ENCODE measurements at places on chromosomes 11 and 22. TPM values are rescaled to one million over a fixed set of nuclear protein-coding genes. Genes with fewer than 3 reads are reported as not detected.

- DNase-seq, result no peak
- H3K27ac ChIP-seq, result no peak overlapping the region
- H3K27me3 ChIP-seq, result no peaks in the 10 kb centered on the region
- no peak overlapping the region for H3K4me3 ChIP-seq
- peaks cover 20% of the 10 kb centered on the region for H3K36me3 ChIP-seq
Measured at GRCh38 chr11:76495019-76495418, 50.2 kb downstream of the EMSY start.

DNA sequence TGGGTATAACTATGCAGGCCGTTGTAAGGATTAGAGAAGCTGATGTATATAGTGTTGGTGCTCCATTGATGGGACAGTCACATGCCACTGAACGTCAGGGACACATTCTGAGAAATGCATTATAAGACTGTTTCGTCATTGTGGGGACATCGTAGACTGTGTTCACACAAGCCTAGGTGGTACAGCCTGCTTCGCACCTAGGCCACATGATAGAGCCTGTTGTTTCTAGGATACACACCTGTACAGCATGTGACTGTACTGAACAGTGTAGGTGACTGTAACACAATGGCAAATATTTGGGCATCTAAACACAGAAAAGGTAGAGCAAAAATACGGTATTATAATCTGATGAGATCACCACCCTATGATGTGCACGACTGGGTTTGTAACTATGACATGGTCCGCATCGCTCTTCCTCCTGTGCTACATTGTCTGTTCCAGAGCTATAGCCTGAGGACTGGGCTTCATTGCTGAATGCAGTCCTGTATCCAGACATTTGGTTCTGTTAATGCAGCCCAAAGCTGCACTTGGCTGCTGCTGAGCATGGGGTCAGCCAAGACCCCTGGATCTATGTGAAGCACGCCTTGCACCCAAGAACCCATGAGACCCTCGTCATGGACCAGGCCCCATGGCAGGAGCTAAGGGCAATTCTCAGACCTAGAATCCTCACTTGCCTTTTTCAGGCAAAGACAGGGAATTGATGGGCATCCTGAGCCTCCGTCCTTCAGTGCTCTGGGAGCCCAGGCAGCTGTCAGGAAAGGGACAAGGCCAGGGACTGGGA is 51.1 kb upstream of the THY1 start:
- no peaks in the 10 kb centered on the region for H3K36me3 ChIP-seq
- peaks cover 28% of the 10 kb centered on the region for H3K4me1 ChIP-seq
- no peak for DNase-seq
- H3K27ac ChIP-seq, result no peak overlapping the region
- no peak overlapping the region for H3K4me3 ChIP-seq

IGSF22 gene
- total RNA-seq, result 0.12 TPM

- H3K4me1 ChIP-seq, result peaks cover 15% of the 10 kb centered on the region
- no peaks in the 10 kb centered on the region for H3K36me3 ChIP-seq
- no peak overlapping the region for H3K4me3 ChIP-seq
Measured at GRCh38 chr22:24402460-24403192, 24.8 kb upstream of the ADORA2A start.

APLP2 gene
- total RNA-seq, result 345 TPM

ARCN1 gene
- 132 TPM for total RNA-seq
